T-helper 2 cell (primary cell): ENCODE measurements at places on chromosomes 2 and 18.

- no peak for DNase-seq
Observed at GRCh38 chr2:137321566-137321965, 556.2 kb downstream of the THSD7B start.

GRCh38 chr2:20933714-20934113 is 110.2 kb downstream of the APOB start:
- DNase-seq, result no peak

DNA sequence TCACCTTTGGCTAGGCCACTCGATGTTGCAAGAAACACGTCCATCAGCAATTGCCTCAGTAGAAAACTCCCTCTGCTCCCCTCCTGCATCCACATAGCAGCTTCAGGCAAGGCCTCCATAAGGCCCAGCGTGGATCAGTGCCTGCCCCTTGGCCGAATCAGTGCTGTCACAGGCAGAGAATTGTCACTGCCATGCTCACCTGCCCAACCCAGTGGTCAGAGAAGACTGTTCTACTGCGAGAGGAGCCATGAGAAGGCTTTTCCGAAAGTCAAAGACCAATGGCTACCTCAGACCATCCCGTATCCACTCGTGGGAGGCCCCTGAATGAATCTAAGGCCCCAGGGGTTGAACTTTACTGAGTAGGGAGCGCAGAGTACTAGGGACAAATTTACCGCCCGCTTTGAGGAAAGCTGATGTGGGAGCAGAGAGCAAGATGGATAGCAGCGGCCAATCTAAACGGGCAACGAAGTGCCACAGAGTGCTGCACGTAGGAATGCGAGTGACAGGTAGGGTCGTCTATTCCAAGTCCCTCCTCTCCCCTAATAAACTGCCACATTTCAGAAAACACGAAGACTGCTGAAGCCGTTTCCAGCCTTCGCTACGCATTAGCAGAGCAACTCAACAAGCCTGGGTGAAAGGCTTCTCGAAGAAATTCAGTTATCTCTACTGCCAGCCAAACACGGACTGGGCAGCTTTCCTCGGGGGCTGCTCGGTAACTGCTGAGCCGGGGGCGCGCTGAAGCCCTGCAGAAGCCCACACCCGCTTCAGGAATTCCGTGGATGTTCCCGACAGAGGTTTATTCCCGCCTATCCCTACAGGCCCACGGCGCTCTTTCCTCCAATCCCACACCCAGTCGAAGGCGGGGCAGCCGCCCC is 968 bp upstream of the RALBP1 start:
- DNase-seq, result peak; percentile 15

DNA sequence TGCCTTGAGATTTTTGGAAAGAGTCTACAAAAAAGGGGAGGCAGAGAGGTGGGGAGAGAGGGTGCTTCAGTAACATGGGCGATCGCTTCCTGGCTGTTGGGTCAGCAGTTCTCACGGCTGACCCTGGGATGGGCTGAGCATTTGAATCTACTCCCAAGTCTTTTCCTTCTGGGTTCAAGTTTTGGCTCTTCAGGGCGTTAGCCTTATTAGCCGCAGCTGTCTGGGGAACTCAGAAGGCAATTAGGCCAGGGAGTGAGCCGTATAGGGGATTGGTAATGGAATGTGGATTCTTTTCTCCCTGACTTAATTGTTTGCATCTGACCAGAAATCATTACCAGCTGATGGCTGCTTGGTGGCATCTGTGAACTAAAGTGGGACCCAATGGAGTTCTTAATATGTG is 250.5 kb upstream of the SKOR2 start:
- no peak for DNase-seq

DNA sequence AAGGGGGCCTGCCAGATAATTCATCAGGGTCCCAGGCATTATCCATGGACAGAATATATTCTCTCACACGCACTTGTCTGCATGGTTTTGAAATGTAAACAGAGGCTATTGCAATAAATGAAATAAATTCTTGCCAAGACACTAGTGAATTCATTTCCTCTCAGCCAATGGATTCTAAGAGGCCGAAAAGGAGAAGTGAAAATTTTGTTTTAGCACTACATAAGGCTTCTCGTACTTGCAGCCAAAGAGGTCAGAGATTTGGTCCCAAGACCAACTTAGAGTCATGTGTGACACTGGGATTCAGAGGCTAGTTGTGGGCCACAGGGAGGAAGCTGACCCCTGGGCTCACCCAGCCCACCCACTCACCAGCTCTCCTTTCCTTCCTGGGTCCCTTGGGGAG is 184.1 kb upstream of the GLI2 start:
- no peak for DNase-seq

DNA sequence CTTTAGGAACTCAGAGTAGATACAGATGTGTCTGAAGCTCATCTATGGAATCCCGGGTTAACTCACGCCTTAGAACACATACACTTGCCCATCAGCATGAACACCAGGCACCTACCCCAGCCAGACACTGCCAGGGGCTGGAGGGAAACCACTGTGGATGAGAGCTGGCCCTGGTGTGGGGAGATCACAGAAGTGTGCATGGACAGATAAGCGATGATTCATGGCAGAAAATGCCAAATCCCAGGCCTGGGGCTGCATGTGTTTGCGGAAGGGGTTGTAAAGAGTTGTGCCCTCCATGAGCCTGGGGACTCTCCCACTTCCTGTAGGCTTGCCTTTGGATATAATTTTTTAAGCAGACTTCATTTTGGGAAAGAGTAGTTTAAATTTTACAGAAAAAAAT is 193.4 kb downstream of the FHOD3 start:
- DNase-seq, result no peak

DNA sequence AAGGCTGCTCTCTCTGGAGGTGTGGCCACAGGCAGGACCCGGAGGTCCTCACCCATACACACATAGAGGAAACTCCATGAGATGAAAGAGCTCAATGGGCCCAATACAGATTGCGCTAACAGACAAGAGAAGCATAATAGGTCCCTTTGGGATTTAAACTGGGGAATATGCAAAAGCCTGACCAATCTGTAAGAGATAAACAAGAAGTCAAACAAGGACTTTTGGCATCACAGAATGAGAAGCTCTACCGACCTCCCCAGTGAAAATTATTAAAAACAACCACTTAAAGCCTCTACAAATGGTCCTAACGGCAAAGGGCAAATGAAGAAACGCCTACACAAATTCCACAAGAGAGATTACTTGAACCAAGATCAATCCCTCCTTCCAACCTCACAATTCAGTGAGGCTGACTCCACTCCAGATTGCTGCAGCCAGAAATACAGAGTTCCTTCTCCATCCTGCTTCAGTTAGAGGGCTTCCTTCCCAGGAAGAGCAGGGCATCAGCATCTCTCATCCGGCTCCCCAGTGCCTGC is 10.8 kb downstream of the IWS1 start:
- no peak for DNase-seq
